CD4-positive, alpha-beta T cell treated with Interleukin-1 beta for 1 hour (primary cell): ENCODE measurements at places on chromosomes 11 and 22.

DNA sequence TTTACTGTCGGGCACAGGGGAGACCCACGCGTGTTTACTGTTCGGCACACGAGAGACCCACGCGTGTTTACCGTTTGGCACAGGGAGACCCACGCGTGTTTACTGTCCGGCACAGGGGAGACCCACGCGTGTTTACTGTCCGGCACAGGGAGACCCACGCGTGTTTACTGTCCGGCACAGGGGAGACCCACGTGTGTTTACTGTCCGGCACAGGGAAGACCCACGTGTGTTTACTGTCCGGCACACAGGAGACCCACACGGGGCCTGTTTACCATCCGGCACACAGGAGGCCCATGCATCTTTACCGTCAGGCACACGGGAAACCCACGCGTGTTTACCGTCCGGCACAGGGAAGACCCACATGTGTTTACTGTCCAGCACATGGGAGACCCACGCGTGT is 525.1 kb downstream of the BRD1 start:
- DNase-seq, result no peak

DNA sequence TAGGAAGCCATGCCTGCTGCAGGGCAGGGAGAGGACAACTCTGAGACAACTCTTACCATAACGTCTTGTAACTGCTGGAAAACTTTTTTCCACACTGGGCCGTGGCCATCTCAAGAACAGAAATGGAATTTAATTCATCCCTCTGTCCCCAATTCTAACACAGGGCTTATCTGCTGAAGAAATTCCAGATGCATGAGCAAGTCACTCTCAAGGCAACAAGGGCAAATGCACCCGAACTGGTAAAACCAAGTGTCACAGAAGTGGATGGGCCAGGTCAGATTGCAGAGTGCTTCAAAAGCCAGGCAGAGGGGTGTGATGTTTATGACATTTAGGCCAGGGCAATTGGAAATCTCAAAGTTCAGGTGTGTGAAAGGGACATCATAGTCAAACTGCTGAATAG is 7.4 kb downstream of the SMPD1 start:
- no peak for DNase-seq

DNA sequence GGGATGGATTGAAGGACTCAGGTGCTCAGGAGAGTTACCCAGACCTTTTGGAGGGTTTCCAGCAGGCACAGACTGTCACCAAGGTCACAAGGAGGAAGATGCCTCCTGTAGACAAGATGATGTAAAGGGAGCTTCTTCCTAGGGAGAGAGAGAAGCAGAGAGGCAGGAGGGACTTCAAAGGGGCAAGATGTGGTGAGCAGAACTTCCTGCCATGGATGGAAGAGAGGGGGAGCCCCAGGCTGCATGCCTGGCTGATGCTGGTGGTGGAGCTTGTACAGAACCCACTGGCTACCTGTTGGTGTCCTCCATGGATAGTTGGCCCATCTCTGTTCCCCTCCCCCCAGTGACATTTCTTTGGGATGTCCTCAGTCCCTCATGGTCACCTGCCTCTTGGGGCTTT is 4.2 kb downstream of the HEPN1 start:
- DNase-seq, result peak; percentile 11

- DNase-seq, result no peak
These were observed 137.8 kb downstream of the CEP164 start for GRCh38 chr11:117465236-117465997.

- peak; percentile 32 for DNase-seq
These were observed 65.9 kb downstream of the PRR5L start for GRCh38 chr11:36361901-36362391.

DNA sequence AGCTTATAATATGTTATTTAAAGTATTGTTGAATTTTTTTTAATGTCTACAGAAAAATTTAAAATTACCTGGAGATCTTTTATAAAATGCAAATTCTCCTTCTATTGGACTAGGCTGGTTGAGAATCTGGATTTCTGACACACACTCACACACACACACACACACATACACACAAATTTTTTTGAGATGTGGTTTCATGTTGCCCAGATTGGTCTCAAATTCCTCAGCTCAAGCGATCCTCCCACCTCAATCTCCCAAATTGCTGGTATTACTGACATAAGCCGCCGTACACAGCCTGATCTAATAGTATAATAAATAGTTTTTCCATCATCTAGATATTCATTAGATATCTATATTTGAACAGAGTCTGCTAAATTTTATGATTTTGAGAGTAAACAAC is 4.5 kb upstream of the RFPL1 start:
- DNase-seq, result no peak
